ENCODE measurements at places on chromosomes 16 and 17. TPM values are rescaled to one million over a fixed set of nuclear protein-coding genes. Genes with fewer than 3 reads are reported as not detected.

DNA sequence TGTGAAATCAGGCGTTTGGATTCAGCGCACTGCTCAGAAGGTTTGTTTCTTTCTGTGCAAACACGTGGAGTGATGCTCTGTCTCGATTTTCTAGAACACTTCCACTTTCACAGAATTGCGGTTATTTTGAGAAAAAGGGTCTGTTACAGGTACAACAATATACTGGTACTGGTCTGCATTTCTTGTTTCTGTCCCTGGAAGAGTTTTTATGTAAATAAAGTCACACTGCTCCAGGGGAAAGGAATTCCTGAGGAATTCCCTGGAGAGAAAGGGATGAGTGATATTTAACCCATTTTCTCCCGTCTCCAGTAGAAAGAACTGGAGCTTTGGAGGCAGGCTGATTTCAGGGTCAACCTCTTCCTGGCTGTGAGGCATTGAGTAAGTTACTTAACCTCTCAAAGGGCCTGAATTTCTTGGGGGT, 16.2 kb upstream of the RMI2 start:
- DNase-seq: no peak

DNA sequence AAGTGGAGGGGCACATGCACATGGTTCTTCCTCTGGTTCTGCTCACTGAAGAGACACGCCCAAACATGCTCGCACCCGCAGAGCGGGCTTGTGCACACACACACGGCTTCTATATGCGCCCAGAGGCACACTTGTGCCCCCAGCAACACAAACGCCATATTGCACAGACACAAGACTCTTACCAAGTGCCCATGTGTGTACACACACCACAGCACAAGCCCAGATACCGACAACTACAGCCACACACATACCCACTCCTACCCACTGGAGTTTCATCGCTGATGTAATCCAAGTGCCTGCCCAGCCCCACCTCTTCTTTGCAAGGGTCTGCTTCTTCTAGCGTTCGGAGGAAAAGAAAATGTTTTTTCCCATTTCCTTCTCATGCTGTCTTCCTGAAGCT, 6.5 kb upstream of the PRR29 start:
- peak; percentile 35 for DNase-seq

DNA sequence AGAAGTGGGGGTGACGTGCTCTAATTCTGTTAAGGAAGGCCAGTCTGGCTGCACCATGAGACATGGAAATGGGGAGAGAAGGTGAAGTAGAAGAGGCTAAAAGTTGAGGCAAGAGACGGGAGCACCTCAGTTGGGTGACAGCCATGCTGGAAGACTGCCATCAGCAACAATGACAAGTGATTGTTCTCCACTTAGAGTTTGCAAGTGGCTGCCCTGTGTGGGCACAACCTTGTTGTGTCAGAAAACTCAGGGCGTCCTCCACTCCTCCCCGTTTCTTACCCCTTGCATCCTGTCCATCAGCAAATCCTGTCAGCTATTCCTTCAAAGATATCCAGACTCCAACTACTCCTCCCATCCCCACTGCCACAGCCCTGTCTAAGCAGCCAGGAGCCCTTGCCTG, 17.6 kb downstream of the CES1 start:
- no peak for DNase-seq

- DNase-seq: no peak
Measured at GRCh38 chr16:77328768-77329167, 106.1 kb downstream of the ADAMTS18 start.

DNA sequence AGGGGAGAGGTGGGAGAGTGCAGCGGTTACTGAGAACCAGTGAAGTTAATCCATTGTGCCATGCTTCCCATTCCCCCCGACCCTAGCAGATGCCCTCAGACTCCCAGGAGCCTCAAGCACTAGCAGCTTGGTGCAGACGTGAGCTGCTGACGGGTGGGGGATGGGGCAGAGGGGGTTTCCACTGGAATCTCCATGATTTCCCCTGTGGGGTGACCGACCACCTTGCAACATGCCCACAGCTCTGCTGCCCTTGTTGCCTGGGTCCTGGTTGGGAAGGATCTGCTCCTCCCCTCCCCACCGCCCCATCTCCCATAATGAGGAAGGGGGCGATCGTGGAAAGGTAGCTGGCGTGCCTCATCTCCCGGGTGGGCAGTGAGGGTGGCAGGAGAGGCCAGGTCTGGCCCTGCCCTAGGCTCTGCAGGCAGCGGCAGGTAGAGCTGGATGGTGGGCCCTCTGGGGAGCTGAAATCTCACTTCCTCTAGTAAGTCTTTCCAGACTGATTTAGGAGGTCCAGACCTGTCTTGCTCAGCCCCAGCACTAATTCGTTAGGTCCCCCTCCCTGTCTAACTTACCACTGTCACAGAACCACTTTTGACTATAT, 9.6 kb downstream of the FLOT2 start:
- no peak for DNase-seq

GRCh38 chr17:55988861-55989260, 164.4 kb upstream of the ANKFN1 start:
- DNase-seq: no peak

Gene APOBR
- 7.7 TPM for total RNA-seq

DNA sequence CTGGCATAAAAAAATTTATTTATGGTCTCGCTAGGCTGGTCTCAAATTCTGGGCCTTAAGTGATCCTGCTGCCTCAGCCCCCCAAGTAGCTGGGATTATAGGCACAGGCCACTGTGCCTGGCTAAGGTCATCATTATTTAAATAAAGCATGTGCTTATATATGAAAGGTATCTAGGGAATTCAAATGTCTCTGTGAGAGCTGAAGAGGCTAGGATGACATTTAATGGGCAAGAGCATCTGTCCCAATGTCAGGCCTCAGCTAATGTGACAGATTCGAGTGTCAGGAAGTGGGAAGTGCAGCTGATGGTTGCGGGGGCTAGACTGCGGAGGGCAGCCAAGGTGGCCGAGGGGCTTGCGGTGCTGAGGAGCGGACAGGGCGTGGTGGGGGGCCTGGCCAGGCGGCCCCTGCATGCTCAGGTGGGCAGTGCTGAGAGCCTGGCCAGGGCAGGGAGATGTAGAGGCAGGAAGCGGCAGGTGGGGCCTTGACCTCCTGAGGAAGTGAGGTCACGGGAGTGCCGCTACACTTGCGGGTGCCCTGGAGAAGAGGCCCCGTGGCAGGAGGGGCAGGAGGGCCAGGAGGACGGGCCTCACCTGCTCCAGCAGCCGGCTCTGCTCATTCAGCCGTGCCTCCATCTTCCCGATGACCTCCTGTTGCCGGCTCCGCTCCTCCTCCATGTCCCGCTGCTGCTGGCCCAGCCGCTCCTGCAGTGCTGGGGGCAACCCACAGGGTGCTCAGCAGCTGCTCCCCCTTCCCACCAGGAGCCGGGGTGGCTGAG, 12.6 kb upstream of the MRPL38 start:
- DNase-seq: no peak

GRCh38 chr17:44932787-44933097, 14.8 kb downstream of the KIF18B start:
- DNase-seq: peak; percentile 35

DNA sequence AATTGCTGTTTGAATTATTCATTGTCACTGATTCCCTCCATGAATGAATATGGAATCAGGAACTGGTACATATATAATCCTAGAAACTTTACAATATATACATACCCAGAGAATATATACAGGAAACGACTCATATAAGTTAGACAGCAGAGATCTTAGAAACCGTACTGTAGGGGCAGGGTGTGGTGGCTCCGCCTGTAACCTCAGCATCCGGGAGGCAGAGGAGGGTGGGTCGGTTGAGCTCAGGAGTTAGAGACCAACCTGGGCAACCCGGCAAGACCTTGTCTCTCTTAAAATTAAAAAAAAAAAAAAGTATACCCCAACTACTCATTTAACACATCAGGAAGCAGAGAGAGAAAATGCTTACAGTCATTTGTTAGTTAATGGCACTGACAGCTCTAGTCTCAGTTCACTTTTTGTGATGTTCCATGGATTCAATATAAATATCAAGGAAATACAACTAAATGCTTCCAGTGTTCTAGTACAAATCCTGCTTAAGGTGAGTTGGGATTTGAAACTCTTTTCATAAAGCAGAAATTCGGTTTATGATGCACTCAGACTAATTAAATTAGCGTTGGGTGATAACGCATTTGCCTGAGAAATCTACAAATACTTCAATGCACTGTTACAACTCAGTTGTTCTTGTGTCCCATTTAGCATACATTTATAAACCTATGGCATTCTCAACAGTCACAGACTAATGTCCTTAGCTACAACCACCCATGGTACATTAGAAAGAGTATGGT, 5.6 kb downstream of the GLG1 start:
- DNase-seq: peak; percentile 83

Gene ZPBP2
- total RNA-seq: 0.58 TPM

DNA sequence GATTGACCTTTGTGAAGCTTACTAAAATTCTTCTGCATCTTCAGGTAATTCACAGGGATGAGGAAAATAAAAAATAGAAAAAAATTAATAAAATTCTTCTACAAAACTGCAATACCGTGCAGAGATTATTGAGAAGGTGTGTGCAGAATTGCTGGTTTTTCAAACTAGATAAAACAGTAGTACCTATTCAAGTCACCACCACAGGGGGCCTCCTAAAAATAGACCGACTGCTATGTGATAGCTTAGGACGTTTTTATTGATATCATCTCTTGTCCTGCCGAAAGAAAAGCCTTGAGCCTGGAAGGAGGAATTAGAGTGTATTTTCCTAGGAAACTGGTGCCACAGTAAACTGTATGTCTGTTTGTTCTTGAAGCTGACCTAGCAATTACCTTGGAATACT, 325.9 kb downstream of the ZFHX3 start:
- DNase-seq: no peak

DNA sequence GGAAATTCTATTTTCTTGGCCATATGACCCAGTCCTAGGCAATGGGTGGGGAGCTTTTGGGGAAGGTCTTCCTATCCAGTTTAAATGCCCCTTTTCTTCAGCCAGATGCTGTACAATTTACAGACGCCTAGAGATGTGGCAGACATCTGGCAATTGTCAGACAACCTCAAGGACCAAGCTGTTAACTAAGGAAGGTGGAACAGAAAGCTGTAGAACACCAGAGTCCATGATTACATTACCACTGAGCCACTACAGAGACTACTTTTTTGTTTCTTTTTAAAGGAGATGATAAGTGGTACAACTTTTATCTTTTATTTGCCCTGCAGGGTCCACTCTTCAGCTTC, 21.1 kb upstream of the CORO6 start:
- DNase-seq: no peak

DNA sequence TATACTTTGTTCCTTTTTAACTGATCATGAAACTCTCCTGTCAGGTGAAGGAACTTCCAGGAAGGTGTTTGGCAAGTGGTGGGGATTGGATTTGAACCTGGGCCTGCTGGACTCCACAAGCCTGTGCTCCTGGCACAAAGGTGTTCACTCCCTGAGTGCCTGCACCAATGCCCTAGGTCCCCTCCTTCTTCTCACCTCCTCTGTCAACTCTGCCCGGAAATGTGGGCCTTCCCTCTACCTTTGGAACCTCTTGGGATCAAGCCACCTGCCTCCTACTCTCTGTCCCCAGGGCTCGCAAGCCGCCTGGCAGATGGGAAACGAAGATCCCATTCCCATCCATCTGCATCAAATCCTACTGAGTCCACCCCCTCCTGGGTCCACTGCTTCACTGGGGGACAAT, 40.0 kb downstream of the RTN4RL1 start:
- DNase-seq: no peak
